SK-N-SH treated with all-trans-retinoic acid at 6 μM for 48 hours (cell line): ENCODE measurements at places on chromosomes 1 and 21.
A peak's percentile ranks its signal among the peaks of the same experiment; 100 is the strongest.

- no peak for ATAC-seq
Measured at GRCh38 chr1:5532811-5533210, 459.4 kb downstream of the NPHP4 start.

DNA sequence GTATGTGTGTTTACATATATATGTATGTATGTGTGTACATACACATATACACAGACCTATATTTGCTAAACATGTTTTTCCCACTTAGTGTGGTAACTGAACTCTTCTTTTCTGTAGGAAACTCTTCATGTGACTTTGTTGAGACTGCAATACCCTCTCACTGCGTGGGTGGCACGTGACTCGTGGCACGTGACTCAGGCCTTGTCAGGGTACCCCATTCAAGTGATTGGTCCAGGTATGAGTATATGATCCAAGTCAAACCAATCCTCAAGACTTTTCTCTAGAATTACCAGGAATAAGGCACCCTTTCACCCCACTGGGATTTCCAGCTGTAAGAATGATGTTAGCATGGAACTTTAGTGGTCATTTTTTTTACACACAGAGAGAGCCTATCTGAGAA is 149.2 kb upstream of the KCNK2 start:
- ATAC-seq, result no peak

DNA sequence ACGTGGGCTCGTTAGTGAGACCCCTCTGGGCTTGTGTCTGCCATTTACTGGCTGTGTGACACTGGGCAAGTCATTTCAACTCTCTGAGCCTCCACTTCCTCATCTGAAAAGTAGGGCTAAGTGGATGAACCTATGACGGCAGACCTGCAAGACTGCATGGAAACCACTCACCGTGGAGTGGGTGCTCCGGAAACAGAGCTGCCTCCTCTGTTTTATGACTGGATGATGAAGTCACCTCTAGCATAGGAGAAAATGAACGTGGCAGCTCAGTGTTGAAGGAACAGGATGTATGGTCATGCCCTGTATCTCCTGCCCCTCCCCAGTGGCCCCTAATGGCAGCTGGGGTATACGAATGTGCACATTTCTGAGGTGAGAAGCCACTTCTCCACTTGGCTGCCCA is 40.5 kb downstream of the STPG1 start:
- ATAC-seq, result no peak

GRCh38 chr1:6507037-6507428 is 15.6 kb upstream of the PLEKHG5 start:
- ATAC-seq, result no peak

GRCh38 chr1:52677076-52677806 is 20.9 kb downstream of the COA7 start:
- no peak for ATAC-seq

DNA sequence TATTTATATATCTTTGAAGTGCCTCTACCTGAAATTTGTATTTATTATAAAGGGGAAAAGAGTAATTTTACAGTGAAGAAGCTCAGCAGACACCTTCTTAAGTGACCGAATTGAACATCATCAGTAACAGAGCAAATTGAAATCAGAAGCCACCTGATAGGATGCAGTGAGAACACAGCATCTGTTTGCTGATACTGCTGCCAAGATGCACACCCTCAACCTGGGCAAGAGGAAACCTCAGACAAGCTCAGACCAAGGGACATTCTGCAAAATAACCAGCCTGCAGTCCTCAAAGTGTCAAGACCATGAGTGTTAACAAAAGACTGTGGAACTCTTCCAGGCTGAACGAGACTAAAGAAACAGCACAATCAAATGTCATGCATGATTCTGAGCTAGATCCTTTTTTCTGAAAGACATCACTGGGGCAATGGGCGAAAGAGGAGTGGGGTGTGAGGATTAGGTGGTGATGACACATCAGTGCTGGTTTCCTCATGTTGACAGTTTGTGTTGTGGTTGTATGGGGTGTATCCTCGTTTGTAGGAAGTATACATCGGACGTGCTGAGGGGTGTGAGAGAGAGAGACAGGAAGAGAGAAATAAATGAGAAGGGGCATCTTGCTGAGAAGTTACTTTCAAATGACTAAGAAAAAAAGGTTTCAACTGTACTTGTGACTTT is 103.7 kb downstream of the ABCA4 start:
- no peak for ATAC-seq

DNA sequence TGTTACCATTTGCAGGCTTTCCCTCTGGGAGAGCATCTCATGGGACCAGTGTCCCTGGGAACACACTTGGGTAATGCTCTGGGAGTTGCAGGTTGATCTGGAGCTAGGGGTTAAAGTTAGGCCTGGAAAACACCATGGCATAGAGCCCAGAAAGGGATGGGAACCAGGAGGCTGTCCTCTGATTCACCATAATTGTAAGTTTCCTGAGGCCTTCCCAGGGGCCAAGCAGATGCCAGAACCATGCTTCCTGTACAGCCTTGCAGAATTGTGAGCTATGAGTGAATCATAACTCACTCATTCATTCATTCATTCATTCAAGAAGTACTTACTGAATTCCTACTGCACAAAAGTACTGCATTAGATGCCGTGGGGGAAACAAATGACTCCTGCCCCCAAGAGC is 50.0 kb downstream of the LACTBL1 start:
- ATAC-seq, result no peak

DNA sequence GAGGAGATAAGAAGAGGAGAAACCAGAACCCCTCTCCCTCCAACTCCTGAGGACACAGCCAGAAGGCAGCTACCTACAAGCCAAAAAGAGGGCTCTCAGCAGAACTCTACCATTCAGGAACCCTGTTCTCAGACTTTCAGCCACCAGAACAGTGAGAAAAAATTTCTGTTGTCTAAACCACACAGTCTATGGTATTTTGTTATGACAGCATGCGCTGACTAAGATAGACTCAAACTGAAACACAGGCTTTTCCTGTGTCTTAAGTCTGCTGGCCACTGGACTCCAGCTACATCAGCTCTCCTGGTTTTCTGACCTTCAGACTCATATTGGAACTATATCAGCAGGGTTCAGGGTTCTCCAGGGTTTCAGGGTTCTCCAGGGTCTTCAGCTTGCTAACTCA is 126.5 kb upstream of the TNFSF4 start:
- ATAC-seq, result no peak

GRCh38 chr1:70812442-70813109 is 235.0 kb downstream of the PTGER3 start:
- no peak for ATAC-seq

DNA sequence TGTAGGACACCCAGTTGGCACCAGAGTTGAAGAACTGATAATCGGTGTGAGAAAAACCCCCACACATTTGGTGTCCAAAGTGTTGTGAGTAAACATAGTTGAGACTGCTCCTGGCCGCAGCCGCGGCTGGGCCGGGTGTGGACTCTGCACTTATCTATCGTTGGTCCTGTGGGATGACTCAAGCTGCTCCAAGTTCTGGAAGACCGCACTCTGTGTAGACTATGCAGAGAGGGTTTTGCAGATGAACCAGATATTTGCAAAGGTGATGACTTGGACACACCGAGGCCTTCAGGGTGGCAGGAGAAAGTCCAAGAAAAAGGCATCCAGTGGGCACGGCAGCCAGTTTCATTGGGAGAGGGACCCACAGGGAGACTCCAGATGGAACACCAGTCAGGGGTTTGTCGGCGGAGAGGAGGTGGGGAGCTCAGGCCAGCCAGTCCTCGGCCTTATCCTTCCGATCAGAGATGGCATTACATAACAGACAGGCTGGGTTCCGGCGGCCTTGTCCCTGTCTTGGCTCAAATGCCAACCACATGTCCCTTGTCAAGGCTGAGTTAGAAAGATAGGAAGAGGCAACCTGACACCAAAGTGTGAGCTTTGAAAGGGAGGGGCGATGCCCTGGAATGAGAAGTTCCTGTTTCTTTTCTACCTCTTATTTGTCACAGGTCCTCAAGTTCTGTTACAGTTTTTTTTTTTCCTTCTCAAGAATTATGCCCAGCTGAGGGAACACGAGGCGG is 21.1 kb downstream of the C2CD2 start:
- ATAC-seq, result peak; percentile 72

- peak; percentile 35 for ATAC-seq
Measured at GRCh38 chr1:26345718-26346117, 8.2 kb downstream of the CRYBG2 start.

GRCh38 chr1:235952950-235953615 is 86.4 kb upstream of the LYST start:
- ATAC-seq, result no peak

- ATAC-seq, result no peak
Measured at GRCh38 chr1:12591267-12591938, 26.6 kb downstream of the DHRS3 start.

GRCh38 chr1:201737352-201738060 is 91.5 kb upstream of the IPO9 start:
- peak; percentile 57 for ATAC-seq

DNA sequence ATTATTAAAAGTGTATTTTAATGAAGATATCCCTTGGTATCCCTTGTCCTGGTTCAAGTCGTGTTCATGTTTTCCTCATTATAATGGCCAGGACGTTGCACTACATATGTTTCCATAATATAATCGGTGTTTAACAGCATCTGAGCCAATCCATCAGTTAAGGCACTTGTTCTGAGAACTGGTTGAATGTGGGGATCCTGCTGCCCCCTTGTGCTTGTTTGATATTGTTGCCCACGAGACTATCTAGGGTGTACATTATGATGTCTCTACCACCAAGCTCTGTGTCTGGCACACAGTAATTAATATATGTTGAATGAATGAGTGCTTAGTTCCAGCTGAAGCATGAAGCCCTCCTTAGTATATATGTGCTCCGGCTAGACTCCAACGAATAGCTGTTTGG is 193.0 kb downstream of the CACNA1E start:
- ATAC-seq, result no peak

DNA sequence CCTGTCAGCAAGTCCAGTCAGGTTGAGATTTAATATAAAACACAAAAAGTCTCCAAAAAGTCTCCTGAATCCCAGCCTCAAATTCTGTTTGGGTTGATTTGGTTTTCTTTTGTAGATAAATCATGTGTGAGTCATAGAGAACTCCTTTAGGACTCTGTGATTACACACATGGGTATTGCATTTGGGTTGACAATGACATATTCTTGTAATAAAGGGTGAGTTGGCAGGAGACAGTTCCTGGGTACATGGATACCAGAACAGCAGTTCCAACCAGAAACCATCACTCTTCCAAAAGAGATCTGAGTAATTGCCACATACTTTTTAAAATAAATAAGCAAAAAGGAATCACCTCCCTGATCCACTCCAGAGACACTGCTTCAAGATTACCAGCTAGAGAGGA is 8.9 kb downstream of the CR2 start:
- ATAC-seq, result no peak

GRCh38 chr1:46455951-46456350 is 33.7 kb upstream of the DMBX1 start:
- ATAC-seq, result no peak

GRCh38 chr1:34460193-34460592 is 283.5 kb downstream of the C1orf94 start:
- no peak for ATAC-seq

GRCh38 chr1:206029484-206029883 is 5.8 kb upstream of the CTSE start:
- no peak for ATAC-seq

GRCh38 chr1:15803380-15803779 is 4.1 kb downstream of the UQCRHL start:
- ATAC-seq, result no peak

DNA sequence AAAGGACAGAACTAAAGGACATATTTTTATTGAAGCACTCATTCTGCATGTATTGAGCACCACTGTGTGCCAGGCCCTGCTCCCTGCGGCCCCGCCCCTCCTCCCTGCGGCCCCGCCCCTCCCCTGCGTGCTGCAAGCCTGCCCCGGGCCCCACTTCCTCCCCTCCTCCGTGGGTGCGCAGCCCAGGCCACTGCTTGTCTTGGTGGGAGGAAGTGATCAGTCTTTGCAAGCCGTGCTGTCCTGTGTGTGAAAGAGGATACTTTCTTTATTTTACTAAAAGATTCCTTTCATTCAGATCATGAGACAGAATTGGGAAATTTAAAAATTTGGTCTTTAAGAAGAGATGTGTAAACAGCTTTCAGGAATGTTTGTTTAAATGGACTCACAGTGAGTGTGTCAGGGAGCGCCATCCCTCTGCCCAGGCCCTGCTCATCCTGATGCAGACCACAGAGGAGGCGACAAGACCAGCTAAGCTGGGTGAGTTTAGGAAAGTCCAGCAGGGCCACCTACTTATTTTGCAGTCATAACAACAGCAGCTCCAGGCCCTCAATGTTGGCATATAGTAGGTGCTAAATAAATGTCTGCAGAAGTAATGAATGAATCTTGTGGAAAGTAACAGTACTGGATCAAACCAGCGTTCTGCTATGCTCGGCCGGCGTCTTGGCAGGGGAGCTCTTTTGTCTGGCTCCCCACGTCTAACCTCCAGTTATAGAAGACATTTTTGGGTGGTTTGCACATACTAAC is 88.3 kb upstream of the SELENON start:
- no peak for ATAC-seq

DNA sequence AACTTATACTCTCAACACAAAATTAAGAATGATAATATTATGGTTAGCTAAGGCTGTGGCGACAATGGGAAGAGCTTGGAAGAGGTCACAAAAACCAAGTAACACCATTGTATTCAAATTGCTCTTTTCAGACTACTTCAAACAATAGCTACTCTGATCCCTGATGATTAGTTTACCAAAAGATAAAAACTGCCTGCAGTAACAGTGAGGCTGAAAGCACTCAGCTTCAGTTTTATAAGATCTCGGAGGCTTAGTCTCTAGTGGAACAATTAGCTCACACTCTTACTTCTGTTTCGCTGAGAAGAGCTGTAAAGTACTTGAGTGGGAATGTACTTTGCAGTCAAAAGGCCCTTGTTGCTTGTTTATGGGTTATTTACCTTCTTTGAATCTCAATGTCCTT is 278.5 kb downstream of the LRRC7 start:
- no peak for ATAC-seq

- ATAC-seq, result no peak
Measured at GRCh38 chr1:24964811-24965570, 34.9 kb upstream of the RUNX3 start.

- no peak for ATAC-seq
Measured at GRCh38 chr1:41481109-41481775, 3.2 kb downstream of the EDN2 start.

GRCh38 chr1:93029317-93029716 is 49.8 kb upstream of the MTF2 start:
- ATAC-seq, result no peak

- no peak for ATAC-seq
Measured at GRCh38 chr21:35259457-35259856, 210.4 kb upstream of the RUNX1 start.

DNA sequence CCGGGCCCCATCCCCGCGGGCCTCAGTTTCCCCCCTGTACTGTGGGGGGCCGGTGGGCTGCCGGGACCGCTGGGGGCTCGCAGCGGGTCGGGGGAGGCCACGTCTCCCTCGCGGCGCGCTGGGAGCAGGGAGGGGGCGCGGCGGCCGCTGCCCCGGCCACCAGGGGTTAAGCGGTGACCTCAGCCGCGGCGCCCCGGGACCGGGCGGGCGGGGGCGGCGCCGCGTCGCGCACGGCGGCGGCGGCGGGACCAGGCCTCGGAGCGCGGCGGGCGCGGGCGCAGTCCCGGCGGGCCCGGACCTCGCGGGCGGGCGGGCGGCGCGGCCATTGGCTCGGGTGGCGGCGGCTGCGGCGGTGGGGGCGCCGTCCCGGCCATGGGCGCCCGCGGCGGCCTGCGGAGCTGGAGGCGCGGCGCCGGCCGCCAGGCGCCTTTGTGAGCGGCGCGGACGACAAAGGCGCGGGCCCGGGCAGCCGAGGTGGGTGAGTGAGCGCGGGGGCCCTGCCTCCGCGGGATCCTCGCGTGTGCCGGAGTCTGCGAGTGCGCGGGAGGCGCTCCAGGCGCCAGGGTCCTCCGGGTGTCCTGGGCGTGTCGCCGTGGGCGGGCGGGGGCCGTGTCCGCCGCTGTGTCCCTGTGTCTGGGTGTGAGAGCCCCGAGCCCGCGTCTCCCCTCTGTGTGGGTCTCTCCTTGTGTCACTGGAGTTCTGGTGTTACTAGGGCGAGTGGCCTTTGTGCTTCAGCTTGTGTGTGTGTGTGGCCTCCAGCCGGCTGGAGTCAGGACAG is at the start of gene ARHGEF10L:
TSS of gene ARHGEF10L (plus strand) at position 222 of the 778 bp plus-strand sequence. CDS start 40,898 bp downstream, outside the sequence.
- ATAC-seq, result peak; percentile 58
